ENCODE measurements at places on chromosomes 1 and 21.

GRCh38 chr1:231882790-231883189, 256.2 kb downstream of the DISC1 start:
- DNase-seq, result no peak

DNA sequence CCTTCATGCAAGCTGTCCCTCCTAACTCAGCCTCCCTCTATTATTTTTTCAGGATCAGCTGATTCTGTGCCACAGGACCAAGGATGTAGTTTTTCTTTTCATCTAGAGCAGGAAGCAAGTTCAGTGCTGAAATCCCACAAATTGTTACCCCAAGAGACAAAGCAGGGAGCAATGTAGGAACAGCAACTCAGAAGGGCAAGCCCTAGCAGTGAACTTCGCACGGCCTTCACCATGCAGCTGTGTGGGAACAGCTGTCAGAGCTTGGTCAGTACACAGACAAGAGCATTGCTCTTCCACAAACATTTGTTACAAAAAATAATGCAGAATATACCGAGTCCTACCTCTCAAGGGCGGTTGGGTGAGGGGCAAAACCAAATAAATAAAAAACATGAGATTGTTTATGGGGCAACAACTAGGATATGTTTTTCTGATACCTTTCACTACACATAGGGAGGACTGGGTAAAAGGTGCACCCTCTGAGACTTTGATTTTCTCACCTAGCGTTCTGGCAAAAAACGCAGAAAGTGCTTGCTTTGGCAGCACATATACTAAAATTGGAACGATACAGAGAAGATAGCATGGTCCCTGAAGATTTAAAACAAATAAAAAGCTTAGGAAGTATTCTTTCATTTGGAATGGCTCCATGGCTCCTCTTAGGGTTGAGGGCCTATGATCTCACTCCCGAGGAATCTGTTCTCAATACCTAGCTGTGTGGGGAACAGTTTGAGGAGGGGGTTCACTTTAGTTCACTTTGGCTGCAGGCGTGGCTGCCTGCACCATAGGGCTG, 37.1 kb upstream of the ANGPTL7 start:
- no peak for DNase-seq

- no peak for DNase-seq
Observed at GRCh38 chr1:112614460-112615065, 4.4 kb downstream of the ST7L start.

- DNase-seq, result no peak
Observed at GRCh38 chr1:59322814-59323213, 25.9 kb downstream of the FGGY start.

GRCh38 chr1:219040291-219040690, 133.4 kb upstream of the LYPLAL1 start:
- DNase-seq, result no peak

DNA sequence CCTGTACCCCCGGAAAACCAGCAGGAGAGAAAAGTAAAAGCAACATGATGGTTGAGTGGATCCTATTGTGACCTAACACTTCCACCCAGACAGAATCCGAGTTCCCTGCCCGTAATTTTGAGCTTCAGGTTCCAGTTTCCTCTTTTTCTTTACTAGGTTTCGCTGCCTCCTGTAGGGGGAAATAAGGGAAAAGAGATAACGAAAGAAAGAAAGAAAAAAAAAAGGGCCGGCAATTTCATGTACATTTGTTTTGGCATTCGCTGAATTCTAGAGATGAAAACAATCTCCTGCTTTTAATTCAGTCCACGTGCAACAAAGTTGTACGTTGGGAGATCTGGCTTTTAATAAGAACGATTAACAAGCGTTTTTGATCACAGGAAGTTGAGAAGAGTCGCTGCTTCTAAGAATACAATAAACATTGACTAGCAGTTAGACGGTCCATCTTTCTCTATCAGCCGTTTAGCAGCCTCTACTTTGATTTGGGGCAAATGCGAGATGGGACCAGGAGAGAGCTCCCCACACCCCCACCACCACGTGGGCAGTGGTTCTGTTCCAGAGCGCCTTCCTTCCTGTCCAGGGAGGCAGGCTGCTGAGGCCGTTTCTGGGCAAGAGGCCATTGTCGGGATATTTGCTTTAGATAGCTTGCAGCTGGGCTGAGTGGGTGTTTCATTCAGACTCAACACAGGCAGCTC, 155.9 kb upstream of the RUNX1 start:
- DNase-seq, result no peak

- no peak for DNase-seq
Observed at GRCh38 chr1:230629511-230629910, 12.8 kb upstream of the COG2 start.

DNA sequence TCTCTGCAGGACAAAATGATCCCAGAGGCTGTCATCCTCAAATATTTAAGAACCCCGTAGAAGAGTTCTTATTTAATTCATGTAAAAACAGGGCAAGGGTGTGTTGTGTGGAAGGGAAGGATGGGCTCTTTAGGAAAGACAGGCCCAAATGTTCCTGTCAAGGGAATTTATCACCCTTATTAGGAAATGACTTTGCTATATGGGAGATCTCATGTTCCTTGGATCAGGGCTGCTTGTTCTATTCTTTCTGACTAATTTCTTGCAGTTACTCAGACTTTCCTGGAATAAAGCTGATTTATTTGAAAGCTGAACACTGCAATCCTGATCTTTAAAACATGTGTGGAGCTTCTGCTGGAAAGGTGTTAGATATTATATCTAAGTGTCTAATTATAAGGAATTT, 72.8 kb downstream of the SELENOF start:
- DNase-seq, result no peak

GRCh38 chr1:26626994-26627393, 68.8 kb upstream of the ARID1A start:
- no peak for DNase-seq

DNA sequence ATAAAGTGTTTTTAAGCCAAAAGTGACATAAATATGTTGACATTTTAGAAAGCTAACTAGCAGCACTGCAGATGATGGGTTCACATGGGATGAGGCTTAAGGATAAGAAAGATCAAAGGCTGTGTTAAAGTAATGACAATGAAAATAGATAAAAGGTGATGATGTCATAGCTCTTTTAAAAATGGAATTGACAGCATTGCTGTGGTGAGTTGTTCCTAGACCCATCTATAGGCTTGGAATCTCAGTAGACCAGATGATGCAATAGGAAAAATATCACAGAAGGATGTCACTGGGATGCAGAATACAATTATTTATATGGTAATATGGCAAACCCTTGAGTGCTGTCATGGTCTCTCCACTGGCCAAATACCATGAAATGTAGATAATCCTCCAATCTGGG, 286.0 kb downstream of the PLA2G4A start:
- no peak for DNase-seq

DNA sequence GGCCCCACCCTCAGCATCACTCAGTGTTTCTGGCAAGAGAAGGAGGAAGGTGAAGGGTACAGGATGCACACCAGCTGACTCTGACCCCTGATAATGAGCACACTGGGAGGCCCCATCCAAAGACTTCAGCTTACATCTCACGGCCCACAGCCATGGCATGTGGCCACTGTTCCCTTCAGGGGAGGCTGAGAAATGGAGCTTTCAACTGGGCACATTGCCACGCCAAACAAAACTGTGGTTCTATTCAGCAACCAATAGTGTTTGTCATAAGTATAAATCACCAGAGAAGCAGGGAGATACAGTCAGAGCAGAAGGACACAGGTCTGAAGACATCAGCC, 12.7 kb upstream of the TRAF3IP3 start:
- no peak for DNase-seq

- no peak for DNase-seq
Observed at GRCh38 chr1:218679988-218680748, 335.0 kb downstream of the TGFB2 start.

GRCh38 chr1:27053977-27054753, 41.5 kb upstream of the TENT5B start:
- DNase-seq, result no peak

DNA sequence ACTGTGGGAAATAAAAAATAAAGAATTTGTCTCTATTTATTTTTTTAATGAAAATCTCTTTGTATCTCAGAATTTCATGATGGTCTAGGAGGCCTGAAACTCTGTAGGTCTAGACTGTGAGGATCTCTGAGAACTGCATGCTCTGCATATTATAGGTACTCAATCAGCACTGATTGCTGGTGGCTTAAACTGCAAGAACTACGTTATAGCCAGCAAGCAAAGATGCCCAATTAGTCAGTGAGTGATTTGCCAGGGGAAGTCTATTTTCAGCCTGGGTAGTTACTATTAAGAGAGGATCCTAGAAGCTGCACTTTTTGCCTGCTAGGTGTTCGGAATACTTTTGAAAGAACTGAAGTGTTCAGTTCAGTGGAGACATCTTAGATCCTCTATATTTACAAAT, 87.4 kb downstream of the GPR52 start:
- no peak for DNase-seq

GRCh38 chr1:168977618-168978017, 128.9 kb upstream of the ATP1B1 start:
- DNase-seq, result no peak

GRCh38 chr1:104868794-104869193, 1119.1 kb downstream of the AMY1C start:
- no peak for DNase-seq

GRCh38 chr1:232810856-232811255, 5.6 kb downstream of the MAP10 start:
- DNase-seq, result no peak

DNA sequence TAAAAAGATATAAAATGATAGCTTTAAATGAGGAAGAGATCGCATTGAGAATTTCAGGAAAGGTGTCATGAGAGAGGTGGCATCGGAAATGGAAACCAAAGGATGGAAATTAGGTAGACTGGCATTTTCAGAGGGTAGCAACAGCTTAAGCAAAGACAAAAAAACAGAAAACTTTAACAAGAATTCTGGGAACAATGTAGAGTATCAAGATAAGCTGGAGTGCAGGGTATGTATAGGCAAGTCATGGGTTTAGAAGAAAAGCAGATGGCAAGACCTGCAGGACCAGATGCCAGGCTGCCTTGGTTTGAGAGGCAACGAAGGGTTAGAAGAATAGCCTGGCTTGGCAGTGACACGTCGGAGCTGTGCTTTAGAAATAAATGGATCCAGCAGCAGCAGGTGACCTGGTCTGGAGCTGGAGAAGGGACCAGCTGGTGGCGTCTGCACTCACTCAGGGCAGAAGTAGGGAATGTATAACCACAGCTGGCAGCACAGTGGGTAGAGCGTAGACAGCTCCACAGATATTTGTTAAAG, 149.4 kb upstream of the TIAM1 start:
- no peak for DNase-seq

GRCh38 chr1:11707621-11708276, 16.2 kb downstream of the DRAXIN start:
- no peak for DNase-seq

DNA sequence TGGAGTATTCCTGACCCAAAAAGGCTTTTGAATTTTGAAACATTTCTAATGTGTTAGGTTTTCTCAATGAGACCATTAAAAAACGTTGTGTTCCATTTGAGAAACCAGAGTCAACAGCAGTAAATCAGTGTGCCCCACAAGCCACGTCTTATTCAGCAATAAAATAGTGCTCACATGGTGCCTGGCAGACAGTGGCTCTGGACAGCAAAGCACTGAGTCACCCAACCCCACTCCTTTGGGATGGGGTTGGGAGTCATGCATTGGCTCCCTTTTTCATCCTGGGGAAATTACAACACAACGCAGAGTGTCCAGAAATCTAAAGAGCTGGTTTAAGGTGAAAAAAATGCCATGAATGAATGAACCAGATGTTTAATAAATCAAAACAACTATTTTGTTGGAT, 46.5 kb downstream of the KCNJ15 start:
- no peak for DNase-seq
